ENCODE measurements at places on chromosomes 1 and 21.

DNA sequence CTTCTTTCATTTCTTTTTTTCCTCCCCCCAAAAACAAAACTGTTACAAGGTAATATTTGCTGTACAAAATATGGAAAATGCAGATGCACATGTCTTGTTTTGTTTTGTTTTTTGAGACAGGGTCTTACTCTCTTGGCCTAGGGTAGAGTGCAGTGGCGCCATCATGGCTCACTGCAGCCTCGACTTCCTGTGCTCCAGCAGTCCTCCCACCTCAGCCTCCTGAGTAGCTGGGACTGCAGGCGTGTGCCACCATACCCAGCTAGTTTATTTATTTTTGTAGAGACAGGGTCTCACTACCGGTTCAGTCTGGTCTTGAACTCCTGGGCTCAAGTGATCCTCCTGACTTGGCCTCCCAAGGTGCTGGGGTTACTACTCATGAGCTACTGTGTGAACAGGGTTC lies 15.5 kb downstream of the PRRC2C start:
- DNase-seq: no peak

DNA sequence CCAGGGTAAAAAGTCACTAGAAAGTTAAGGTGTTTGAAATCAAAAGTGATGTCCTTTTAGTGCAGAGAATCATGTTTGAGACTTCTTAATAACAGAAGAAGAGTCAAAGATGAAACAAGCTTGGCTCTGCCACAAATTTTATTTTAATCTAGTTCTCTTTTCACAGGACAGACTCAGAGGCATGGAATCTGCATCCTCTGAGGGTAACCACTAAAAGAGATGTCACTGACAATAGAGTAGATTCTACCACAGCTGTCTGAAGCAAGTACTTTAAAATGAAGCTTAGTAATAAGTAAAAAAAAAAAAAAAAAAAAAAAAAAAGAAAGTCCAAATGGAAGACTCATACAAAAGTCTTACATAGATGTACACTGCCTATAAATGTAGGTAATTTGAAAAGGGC lies 519.7 kb upstream of the PRMT6 start:
- DNase-seq: no peak

- DNase-seq: no peak
These were observed 161.7 kb downstream of the PBX1 start for GRCh38 chr1:164720440-164721227.

- DNase-seq: no peak
These were observed 13.7 kb downstream of the PARS2 start for GRCh38 chr1:54750596-54750995.

Data from transverse colon (tissue), 4 donors.